ENCODE measurements at places on chromosomes 16 and 17.

- no peak for DNase-seq
Observed at GRCh38 chr16:89361751-89362539, 128.4 kb downstream of the ANKRD11 start.

- DNase-seq: no peak
Observed at GRCh38 chr16:89093602-89094251, at the start of gene ACSF3. ACSF3 (plus strand) TSS chr16:89093852; CDS start chr16:89100682, 6,830 bp downstream.

DNA sequence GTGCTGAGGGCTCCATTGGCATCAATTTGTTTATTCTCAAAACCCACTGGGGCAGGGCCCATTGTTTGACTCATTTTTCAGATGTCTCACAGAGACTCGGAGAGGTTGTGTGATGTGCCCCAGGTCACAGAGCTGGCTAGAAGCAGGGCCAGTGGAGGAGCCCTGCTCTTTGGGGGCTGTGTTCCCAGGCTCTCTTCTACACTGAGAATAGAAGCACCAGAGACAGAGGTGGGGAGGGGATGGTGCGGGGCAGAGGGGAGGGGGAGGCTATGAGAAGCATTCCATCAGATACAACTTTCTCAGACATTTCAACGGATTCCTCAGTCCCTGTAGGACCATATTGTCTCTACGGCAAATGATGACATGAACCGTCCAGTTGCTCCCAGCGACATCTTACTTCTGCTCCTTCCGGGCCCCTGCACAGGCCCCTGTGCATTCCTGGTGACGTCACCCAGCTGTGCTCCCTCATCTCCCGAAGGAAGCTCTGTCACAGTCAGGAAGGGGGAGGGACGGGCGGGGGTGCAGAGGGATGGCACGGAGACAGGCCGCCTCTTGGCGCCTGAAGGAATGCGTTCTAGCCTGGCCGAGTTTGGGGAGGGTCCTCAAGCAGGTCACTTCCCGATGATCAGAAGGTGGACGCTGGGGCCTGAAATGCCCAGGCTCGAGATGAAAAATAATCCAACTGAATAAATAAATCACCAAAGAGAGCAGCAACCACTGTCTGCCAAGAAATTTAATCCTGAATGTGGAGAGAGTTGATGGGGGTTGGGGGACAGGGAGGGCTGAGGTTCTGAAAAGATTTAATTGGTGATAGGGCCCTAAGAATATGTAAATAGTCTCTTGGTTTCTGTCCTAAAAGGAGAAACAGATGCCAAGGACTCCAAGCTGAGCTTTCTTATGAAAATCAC, 114.1 kb downstream of the NOG start:
- DNase-seq: no peak

DNA sequence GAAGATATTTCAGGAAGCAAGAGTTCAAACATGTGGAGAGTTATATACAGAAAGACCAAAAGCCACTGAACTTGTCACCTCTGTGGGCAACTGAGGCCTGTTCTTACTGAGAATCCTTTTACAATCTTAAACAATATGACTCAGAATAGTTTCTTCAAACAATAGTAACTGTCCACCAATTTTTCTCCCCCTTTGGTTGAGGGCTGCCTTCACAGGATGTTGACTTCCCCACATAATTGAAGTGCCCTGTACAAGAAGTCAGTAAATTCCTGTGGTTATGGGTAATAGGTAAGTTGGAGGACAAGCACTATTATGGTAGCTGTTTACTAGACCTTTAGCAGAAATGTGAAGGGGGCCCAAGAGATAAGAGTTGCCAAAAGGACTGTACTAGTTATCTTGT, 215.8 kb downstream of the CDH8 start:
- no peak for DNase-seq

DNA sequence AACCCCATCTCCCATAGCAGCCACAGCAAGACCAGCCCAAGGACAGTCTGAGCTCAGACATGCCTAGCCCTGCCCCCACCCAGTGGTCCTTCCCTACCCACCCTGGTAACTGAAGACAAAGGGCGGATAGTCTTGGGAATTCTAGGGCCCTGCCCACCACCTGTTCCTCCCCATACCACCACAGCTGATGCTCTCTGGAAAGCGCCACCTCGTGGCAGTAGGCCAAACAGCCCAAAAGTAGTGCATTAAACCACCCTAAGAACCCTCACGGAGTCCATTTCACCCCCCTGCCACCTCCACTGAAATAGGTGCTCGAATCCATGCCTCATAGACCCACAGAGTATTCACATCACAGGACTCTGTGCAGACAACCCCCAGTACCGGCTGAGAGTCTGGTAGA, 1021.4 kb downstream of the CDH8 start:
- no peak for DNase-seq

DNA sequence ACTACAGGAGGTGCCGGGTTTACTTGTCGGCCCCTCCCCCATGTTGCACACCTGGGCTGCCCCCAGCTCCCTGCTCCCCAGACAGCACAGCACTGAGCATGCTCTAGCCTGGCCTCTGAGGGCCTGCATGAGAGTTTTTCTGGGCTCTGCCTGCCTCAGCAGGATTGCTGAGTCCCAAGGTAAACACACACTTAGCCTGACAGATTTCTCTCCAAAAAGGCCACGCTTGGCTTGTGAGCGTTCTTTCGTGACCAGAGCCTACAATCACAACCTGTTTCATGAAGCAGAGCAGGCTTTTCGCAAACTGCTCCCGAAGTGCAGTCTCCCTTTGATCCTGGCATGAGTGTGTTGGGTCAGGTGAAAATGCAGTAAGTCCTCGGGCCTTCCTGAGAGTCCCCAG, 9.8 kb upstream of the CD300E start:
- DNase-seq: no peak

DNA sequence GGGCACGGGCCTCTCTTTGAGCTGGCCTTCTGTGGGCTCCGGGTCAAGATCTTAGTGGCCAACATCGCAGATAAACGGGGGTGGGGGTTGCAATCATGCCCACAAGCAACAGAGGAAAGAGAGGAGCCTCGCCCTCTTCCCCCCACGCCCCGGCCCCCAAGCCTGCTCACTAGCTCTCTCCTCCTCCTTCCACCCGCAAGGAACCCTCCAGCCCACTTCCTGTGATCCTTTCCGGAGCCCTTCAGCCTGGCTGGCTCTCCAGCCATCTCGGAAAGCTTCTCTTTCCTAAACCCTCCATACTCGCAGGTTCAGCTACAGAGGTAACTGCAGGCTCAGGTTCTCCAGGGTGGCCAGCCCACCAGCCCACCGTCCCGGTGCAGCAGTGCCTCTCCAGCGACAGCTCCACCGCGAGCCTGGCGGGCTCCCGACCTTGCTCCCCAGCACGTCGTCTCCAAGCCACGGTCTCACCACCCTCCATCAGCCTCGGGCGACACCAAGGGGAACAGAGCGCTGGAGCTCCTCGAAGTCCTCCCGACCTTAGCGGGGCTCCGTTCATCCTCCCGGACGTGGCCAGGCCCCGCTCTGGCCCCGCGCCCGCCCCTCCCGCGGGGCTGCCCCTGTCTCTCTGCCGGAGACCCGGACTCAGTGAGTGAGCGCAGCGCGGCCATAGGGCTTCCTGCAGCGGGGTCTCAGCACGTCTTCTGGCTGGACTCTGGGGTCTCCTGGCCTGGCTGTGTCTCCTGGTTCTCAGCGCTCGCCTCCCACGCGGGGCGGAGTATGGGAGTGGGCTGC, 12.9 kb upstream of the ODF4 start:
- DNase-seq: no peak

GRCh38 chr17:81359218-81359617, 36.0 kb upstream of the BAHCC1 start:
- DNase-seq: no peak

DNA sequence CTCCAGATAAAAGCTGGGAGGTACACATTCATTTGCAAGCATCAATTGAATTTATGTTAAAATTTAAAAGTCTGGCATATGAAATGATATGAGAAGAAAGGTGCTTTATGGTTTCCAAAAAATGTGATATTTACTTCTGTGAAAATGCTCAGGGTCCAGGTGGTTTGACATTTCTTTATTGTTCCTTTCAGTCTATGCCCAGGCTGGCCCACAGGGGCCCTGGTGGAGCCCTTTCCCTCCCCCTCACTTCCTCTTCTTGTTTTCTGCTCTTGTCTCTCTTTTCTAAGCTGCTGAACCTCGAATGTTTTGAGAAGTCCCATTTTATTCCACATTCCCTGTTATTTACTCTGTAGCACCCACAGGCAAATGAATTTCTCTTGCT, 127.8 kb downstream of the HS3ST3B1 start:
- DNase-seq: no peak

GRCh38 chr17:4969047-4969550, 1.5 kb upstream of the SPAG7 start:
- peak; percentile 78 for DNase-seq

- DNase-seq: no peak
Observed at GRCh38 chr16:9521749-9522370, 430.4 kb downstream of the HAPSTR1 start.

DNA sequence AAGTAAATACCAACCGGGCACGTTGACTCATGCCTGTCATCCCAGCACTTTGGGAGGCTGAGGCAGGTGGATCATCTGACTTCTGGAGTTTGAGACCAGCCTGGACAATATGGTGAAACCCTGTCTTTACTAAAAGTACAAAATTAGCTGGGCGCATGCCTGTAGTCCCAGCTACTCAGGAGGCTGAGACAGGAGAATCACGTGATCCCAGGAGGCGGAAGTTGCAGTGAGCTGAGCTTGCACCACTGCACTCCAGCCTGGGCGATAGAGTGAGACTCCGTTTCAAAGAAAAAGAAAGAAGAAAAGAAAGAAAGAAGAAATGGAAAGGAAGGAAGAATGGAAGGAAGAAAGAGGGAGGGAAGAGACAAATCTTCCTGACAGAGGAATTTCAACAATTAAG, 108.7 kb downstream of the AHSP start:
- no peak for DNase-seq

- no peak for DNase-seq
Observed at GRCh38 chr16:79393564-79393963, 207.0 kb downstream of the MAF start.

DNA sequence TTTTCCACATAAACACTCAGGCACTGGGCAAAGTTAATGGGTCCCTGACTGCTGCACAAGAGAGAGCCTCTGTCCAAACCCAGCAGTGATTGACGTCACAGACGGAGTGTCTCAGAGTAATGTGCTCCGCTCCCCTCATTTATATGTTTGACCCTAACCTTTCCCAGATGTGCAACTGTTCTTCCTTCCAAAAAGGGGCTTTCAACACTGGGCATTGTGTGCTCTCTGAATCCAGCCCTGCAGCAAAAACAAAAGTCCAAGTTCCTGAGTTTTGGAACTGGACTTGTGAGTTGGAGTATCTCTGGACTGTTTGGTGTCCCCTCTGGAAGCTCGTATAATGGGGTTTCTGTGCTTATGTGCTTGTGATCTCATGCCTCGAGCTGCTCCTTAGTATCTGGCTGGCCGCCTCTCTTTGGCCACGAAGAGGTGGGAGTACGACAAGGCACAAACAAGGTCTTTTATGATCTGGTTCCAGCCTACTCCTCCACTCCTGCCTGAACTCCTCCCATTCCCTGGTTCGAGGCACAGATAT, 76.4 kb upstream of the SMIM36 start:
- DNase-seq: no peak

GRCh38 chr17:46719891-46720290, 98.6 kb downstream of the WNT3 start:
- no peak for DNase-seq

GRCh38 chr17:4551141-4551540, 4.0 kb downstream of the MYBBP1A start:
- no peak for DNase-seq

DNA sequence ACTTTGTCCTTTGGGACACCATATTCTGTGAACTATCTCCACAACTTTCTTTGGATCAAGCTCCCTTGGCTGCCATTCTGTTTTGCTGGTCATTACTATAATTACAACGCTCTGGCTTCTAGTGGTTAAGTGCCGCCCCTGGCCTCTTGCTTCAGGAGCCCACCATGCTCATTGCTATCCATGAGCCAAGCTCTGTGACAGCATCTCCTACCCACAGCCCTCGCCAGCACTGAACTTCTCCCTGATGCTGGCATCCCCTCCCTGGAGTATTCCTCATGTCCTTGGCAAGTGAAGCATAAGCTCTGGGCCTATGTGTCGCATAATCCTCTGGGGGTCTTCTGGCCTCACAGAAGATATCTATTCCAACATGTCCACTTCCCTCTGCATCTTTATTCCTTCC, 60.6 kb upstream of the DHX40 start:
- no peak for DNase-seq

DNA sequence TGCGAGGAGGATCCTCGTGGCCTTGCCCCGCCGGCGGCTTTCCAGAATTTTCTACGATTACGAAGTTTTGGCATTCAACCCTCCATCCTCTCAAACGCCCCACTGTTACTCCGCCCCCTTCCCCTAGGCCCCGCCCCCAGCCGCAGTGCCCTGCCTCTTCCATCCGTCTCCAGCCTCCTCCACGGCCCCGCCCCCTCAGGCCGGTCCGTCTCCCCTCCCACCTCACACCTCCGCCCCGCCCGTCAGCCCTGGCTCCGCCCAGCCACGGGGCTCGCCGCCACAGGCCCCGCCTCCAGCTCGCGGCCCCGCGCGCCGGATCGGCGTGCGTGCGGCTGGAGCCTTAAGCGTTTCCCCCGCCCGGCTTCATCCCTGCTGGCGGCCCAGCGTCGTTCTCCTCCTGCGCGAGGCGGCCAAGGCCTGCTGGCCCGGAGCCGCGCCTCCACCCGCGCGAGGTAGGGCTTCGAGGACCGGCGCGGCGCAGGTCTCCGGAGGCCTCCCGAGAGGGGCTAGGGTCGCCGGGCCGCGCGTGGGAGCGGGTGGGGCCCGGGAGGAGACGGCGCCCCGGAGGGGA, at the start of the genes C17orf67 and DGKE:
Gene C17orf67 (minus strand): TSS at position 112 of the 571 bp plus-strand sequence. CDS start 18,110 bp downstream, outside the sequence.
Gene DGKE (plus strand): TSS at position 343 of the 571 bp plus-strand sequence. CDS start 645 bp downstream, outside the sequence.
- DNase-seq: peak; percentile 56

Measured in AG04449 (cell line).